RPMI7951 (cell line): ENCODE measurements at places on chromosomes 3 and 15. TPM values are rescaled to one million over a fixed set of nuclear protein-coding genes. Genes with fewer than 3 reads are reported as not detected.

FBXL22 gene
- total RNA-seq = 0.60 and 0.88 TPM in 2 replicates

TMEM40 gene
- total RNA-seq = not detected in 2 replicates

EOMES gene
- total RNA-seq = not detected in 2 replicates

CCR4 gene
- total RNA-seq = not detected in 2 replicates

CPA3 gene
- total RNA-seq = not detected in 2 replicates
